Activated B cell treated with CpG ODN at 0.5 μM for 24 hours (primary cell): ENCODE measurements at places on chromosomes 6 and 20. TPM values are rescaled to one million over a fixed set of nuclear protein-coding genes. Genes with fewer than 3 reads are reported as not detected.

GRCh38 chr6:4948781-4949450, 54.9 kb downstream of the RPP40 start:
- no peak overlapping the region for H3K4me3 ChIP-seq
- H3K4me1 ChIP-seq = no peaks in the 10 kb centered on the region
- H3K27me3 ChIP-seq = no peaks in the 10 kb centered on the region

- no peak overlapping the region for H3K27ac ChIP-seq
- no peaks in the 10 kb centered on the region for H3K27me3 ChIP-seq
- no peaks in the 10 kb centered on the region for H3K4me1 ChIP-seq
These were observed 981.0 kb upstream of the CITED2 start for GRCh38 chr6:140355476-140355875.

DNA sequence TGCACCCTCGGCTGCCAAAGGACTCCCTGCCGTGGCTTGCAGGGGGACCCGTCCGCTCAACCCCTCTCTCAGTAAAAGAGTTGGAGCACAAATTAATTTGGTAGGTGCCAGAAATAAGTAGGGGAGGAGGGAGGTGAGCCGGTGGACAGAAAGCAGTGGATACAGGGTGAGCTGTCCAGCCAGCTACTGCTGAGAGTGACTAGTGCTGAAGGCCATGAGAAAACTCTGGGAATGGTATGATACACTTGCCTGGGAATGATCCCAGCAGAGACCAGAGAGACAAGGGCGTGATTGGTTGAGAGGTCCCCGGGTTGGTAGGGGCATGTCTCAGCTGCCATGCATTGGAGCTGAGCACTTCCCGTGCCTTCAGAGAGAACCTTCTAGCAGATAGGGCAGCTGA, 15.7 kb downstream of the FOXQ1 start:
- no peak overlapping the region for H3K4me3 ChIP-seq
- H3K27me3 ChIP-seq = peaks cover 31% of the 10 kb centered on the region
- H3K36me3 ChIP-seq = no peaks in the 10 kb centered on the region
- no peak overlapping the region for H3K27ac ChIP-seq

DNA sequence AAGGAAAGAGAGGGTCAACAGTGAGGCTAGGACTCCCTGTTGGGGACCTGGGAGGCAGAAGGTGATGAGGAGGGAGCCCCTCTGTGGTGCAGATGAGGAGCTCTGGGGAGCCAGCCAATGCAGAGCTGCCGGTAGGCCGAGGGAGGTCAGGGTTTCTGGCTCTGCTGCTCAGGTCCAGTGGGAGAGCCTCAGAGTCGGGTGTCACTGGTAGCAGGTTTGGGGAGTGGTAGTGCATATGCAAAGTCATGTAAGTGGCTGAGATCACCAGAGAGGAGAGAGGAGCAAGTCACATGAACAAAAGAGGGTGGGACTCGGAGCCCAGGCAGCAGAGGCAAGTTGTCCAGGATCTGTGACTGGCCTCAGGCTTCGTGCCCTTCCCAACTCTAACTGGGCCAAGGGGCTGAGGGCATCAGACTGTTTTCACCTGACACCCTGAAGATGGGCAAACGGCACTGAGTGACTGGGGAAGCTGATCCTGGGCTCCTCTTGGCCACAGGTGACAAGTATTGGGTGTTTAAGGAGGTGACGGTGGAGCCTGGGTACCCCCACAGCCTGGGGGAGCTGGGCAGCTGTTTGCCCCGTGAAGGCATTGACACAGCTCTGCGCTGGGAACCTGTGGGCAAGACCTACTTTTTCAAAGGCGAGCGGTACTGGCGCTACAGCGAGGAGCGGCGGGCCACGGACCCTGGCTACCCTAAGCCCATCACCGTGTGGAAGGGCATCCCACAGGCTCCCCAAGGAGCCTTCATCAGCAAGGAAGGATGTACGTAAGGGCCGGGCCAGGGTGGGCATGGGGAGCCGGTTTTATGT, 6.6 kb downstream of the MMP24OS start:
- no peak overlapping the region for H3K27ac ChIP-seq
- H3K27me3 ChIP-seq = no peaks in the 10 kb centered on the region

GRCh38 chr6:12916006-12916405, 199.4 kb downstream of the PHACTR1 start:
- H3K4me1 ChIP-seq = peaks cover 5% of the 10 kb centered on the region
- no peak for DNase-seq
- no peak overlapping the region for H3K27ac ChIP-seq
- H3K27me3 ChIP-seq = no peaks in the 10 kb centered on the region

DNA sequence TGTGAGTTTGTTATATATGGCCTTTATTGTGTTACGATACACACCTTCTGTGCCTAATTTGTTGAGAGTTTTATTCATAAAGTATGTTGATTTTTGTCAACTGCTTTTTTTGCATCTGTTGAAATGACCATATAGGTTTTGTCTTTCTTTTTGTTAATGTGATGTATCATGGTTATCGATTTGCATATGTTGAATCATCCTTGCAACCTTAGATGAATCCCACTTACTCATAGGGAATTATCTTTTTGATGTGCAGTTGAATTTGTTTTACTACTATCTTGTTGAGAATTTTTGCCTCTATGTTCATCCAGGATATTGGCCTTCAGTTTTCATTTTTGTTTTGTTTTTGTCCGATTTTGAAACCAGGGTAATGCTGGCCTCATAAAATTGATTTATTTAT, 45.7 kb upstream of the TPD52L1 start:
- no peaks in the 10 kb centered on the region for H3K36me3 ChIP-seq
- DNase-seq = no peak
- H3K4me1 ChIP-seq = no peaks in the 10 kb centered on the region
- no peak overlapping the region for H3K27ac ChIP-seq

DNA sequence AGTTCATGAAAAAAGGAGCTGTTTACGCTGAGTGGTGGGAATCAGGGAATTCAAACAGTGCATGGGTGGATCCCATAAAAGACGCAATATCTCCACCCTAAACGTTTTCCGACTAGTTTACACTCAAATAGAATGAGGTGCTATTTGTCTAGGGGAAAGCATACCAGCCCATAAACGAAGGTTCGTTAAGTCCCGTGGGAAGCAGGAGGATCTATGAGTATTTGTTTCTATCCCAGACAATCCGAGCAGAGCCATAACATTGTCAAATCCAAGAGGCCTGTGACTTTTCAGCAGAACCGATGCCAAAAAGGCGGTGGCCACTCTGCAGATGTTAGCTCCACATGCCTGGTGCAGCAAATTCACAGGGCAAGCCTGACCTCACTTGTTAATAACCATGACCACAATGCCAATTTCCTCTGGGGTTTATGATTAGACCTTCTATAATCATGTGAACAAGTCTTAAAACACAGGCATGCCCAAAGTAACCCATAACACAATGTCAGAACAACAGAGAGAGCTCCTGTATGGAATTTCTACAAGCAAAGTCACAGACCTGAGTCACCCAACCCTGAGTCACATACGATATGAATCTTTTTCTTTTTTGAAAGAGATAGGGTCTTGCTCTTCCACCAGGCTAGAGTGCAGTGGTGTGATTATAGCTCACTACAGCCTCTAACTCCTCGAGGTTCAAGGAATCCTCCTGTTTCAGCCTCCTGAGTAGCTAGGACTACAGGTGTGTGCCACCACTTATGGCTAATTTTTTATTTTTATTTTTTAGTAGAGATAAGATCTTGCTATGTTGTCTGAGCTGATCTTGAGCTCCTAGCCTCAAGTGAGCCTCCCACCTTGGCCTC, 123.3 kb downstream of the KIF13A start:
- H3K27ac ChIP-seq = no peak overlapping the region
- no peak for DNase-seq
- H3K4me3 ChIP-seq = no peak overlapping the region
- no peaks in the 10 kb centered on the region for H3K27me3 ChIP-seq
- no peaks in the 10 kb centered on the region for H3K4me1 ChIP-seq

GRCh38 chr6:5302995-5303622, 41.8 kb downstream of the FARS2 start:
- H3K4me1 ChIP-seq = peaks cover 40% of the 10 kb centered on the region
- no peaks in the 10 kb centered on the region for H3K27me3 ChIP-seq
- H3K27ac ChIP-seq = peak overlapping the region; percentile 84
- DNase-seq = peak; percentile 40

GRCh38 chr6:10676403-10676802, 18.0 kb downstream of the C6orf52 start:
- H3K4me3 ChIP-seq = no peak overlapping the region
- DNase-seq = no peak
- H3K27me3 ChIP-seq = no peaks in the 10 kb centered on the region
- no peaks in the 10 kb centered on the region for H3K36me3 ChIP-seq

DNA sequence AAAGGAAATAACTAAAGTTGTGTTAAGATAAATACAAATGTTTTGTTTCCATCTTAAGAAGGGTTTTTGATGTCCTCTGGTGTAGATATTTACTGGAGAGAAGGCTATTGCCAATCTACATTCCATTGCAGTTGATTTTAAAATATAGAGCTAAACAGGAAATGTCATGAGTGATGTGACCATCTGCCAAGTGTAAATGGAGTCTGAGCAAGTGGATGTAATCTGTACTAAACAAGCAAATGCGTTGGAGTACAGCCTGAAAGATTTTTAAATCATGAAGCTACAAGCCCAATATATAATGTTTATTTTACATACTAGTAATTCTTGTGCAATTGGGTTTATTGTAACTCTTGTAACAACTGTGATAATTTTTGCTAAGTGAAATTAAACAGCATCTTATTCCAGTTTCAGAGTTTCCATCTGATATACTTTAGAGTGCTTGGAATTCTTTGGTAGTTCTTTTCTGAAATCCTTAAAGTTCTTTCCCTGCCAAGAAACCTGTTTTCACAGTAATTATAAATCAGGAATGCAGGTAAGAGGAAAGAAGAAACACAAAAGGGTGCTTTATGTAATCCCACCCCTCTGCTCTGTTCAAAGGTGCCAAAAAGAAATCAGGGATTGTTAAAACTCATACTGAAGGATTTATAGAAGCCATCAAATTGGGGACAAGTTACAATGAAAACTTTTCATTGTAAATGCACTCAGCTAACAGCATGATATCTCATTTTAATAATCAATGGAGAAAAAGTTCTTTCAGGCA, 47.2 kb upstream of the FLRT3 start:
- no peaks in the 10 kb centered on the region for H3K4me1 ChIP-seq
- no peak overlapping the region for H3K4me3 ChIP-seq

DNA sequence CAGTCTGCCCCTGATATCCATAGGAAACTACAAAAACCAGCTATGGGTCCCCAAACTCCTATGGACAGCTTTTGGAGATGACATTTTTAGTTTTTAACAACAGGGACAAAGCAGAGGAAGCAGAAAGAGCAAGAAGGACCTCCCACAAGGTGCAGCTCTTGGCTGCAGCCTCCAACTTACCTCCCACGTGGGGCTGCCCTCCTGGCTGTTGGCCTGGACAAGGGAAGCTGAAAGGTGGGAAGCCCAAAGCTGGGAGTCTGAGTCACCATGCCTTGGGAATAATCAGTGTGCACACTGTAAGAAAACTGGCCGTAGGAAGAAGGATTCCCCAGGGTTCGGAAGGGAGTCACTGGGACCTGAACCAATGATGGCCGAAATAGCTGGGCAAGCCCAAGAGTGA, 51.8 kb upstream of the PAX1 start:
- H3K4me3 ChIP-seq = no peak overlapping the region
- no peak overlapping the region for H3K27ac ChIP-seq
- no peaks in the 10 kb centered on the region for H3K36me3 ChIP-seq
- no peaks in the 10 kb centered on the region for H3K4me1 ChIP-seq
- H3K27me3 ChIP-seq = peaks cover 2% of the 10 kb centered on the region

DNA sequence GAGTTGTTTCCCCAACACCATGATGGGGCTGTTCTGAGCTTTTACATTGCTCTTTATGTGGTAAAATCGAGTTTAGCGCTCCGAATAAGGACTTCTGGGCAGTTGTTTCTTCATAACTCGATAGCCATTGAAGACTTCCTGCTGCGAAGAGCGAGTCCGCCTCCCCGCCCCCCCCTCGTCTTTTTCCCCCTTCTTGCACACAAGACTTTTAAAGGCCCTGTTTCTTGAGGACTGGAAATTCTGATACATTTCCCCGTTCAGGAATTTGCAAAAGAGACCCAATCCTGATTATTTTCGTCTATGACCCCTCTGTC, 1.5 kb upstream of the CITED2 start:
- peak overlapping the region; percentile 99 for H3K4me3 ChIP-seq
- peak overlapping the region; percentile 95 for H3K27ac ChIP-seq
- no peaks in the 10 kb centered on the region for H3K27me3 ChIP-seq
- no peak for DNase-seq
- peaks cover 25% of the 10 kb centered on the region for H3K4me1 ChIP-seq

Gene CNKSR3
- total RNA-seq = 0.20 TPM in 1 of 2 replicates, not detected in the other

Gene KHDRBS2
- 5.5 and 6.9 TPM in 2 replicates for total RNA-seq

Gene SGK2
- total RNA-seq = 0.73 and 1.1 TPM in 2 replicates

Gene RAB32
- total RNA-seq = not detected in 2 replicates

Gene SLC4A11
- total RNA-seq = 0.58 and 0.88 TPM in 2 replicates

Gene UNC93A
- not detected in 2 replicates for total RNA-seq

Gene KCNQ5
- total RNA-seq = 10.1 and 12.0 TPM in 2 replicates

Gene ANKRD66
- not detected in 2 replicates for total RNA-seq

Gene SRMS
- total RNA-seq = 0.16 TPM in 1 of 2 replicates, not detected in the other

Gene MTFR2
- total RNA-seq = 2.5 and 3.5 TPM in 2 replicates

Gene CCM2L
- 0.11 and 0.20 TPM in 2 replicates for total RNA-seq
